ENCODE measurements at places on chromosomes 5 and 9.

DNA sequence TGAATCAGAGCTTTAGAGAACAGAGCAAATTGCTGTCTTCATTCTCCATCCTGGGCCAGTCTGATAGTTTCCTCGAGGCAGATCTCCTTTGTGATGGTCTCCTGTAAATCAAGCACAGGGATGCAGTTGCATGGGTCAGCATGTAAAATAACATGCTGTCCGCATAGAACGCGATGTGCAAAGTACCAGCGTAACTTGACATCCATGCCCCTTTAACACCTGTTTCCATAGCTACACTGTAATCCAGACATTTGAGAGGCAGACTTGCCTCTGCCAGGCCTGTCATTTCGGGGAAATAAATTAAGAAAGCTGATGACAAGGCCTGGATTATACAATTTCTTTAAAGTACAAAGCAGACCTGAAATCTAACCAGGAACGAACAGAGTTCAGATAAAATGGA, 413.5 kb downstream of the TLE4 start:
- no peak for DNase-seq

DNA sequence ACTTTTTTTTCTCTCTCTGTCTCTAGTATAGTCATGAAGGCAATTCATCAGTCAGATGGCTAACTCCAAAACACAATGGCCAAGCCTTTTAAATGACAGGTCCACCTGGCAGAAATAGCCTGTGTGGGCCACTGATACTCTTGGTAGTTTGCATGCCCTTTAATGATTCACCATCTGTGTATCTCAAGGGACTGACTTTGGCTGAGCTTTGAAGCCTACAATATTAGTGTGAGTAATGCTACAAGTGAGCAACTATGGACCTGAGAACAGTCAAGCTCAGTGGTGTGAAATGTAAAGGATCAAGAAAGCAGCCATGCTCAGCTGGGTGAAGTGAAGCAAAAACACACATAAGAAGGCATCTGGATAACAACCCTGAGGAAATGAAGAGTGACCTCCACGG, 506.9 kb downstream of the TLE1 start:
- no peak for DNase-seq

DNA sequence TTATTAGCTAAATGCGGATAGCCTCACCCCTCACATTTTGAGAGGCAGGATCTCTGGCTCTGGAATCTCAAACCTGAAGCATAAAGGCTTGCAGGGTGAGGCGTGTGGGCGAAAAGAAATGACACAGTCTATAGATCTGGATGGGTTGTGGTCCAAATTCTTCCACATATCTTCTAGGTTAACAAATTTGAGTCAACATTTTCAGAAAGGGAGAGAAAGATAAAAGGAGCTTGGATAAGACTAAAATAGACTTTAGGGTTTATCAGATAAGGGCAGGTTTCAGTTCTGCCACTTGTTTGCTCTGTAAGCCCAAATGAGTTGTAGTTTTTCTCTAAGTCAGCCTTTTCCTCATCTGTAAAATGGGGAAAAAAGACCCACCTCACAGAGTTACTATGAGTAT, 220.9 kb downstream of the TRIM32 start:
- DNase-seq = no peak

DNA sequence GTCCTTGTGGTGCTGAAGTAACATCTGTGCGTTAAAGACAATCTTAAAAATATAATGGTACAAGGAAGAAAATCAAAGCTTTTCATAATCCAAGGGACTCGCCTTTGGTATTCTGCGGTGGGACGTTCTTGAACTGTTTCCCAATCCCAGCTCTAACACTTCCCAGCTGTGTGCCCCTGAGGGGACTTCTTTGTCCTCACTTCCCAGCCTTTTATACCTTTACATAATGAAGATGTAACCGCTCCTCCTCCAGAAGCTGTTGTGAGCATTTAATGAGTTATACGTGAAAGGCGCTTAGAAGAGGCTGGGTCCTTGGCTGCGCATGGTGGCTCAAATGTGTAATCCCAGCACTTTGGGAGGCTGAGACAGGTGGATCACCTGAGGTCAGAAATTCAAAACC, 16.9 kb downstream of the STK10 start:
- DNase-seq = no peak

- DNase-seq = no peak
Measured at GRCh38 chr5:66840511-66841013, 244.4 kb downstream of the MAST4 start.

DNA sequence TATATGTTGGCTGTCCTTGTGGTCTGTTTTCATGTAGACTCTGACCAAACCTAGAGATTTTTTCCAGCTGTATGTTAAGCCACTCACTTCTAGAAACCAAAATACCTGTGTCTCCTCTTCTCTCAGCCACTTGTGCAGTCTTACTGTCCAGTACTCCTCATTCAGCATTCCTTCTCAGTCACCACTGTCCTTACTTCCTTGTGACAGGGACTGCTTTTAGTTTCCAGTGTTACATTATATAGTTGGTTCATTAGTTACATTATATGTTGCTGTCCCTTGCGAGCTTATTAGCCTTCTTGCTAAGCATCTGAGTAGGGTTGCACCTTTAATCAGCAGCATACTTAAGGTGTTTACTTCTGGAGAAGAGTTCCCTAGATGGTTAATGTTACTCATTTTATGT, 4.3 kb downstream of the ATP6V1G1 start:
- no peak for DNase-seq

DNA sequence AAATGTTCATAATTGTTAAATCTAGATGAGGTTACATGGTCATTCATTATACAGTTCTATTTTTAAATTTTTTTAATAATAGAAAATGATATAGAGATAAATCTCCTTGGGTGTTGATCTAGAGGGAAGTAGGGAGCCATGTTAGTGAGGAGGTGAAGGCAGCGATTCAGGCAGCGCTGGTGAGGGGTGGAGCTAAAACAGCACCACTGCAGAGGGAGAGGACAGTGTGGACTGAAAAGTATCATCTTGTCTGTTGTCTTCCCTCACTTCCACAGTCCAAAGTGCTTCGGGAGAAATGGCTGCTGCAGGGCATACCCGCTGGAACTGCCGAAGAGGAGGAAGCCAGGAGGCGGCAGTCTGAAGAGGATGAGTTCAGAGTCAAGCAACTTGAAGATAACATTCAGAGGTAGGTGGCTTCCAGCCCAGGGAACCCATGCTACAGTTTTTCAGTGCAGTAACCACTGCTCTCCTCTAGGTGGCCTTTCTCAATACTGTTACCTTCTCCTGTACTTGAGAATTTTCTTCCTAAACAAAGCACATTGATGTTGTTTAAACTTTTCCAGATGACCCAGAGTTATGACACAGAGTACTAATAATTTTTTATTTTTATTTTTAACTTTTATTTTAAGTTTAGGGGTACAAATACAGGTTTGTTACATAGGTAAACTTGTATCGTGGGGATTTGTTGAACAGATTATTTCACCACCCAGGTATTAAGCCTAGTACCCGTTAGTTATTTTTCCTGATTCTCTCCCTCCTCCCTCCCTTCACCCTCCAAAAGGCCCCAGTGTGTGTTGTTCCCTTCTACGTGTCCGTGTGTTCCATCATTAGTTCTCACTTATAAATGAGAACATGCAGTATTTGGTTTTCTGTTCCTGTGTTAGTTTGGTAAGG, 100.5 kb downstream of the PALM2AKAP2 start:
- DNase-seq = no peak

GRCh38 chr9:108245331-108245730, 610.5 kb downstream of the ACTL7B start:
- no peak for DNase-seq

DNA sequence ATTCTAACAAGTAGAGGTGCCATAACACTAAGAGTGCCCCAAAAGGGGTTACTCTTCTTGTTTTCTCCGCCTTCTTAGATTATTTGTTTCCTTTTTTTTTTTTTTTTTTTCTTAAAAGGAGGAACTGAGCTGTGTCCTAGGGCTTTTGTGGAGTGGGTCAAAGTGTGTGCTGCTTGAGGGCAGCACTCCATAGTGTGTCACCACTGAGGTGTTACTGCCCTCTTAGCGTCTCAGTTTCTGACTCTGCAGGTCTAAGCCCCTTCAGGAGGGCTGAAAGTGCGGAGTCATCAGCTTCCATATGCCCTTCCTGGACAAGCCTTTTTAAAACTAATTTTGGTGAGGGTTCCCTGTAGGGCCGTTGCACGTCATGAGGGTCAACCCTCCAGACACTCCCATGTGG, 12.6 kb upstream of the NANS start:
- no peak for DNase-seq

- peak; percentile 64 for DNase-seq
Measured at GRCh38 chr5:159965031-159965837, 43.7 kb upstream of the TTC1 start.

- DNase-seq = no peak
Measured at GRCh38 chr9:76525196-76525595, 66.2 kb downstream of the GCNT1 start.

DNA sequence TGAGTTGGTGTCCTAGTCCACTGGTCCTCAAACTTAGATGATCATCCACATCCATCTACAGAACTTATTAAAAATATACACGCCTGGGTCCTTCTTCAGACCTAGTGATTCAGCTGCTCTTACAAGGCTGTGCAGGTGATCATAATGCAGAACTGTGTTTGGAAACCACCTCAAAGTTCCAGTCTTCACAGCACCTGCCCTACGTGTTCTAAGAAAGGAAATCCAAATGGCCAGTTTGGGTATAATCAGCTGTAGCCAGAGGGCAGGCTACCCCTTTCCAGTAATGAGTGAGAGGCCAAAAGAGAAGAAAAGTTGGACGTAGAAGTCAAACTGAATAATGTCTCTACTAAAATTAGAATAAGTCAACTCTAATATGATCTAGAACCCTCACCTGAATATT, 15.4 kb downstream of the REEP5 start:
- DNase-seq = no peak

- no peak for DNase-seq
Measured at GRCh38 chr5:128426090-128426534, 111.9 kb downstream of the FBN2 start.

DNA sequence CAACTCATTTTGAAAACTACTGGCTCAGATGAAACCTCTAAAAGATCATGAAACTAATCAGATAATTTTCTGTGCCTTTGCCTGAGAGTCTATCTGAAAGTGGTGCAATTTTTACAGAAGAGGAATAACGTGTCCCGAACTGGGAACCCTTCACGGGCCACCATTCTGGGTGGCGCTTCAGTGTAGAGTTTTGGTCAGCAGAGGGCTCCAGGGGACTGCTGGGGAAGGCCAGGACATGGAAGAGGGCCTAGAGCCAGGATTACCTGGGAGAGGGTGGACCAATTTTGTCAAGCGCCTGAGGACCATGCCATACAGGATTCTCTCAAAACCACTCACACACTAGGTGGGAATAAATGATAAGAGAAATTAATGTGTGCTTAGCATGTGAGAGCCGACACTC, 49.7 kb upstream of the PLEKHG4B start:
- DNase-seq = no peak

DNA sequence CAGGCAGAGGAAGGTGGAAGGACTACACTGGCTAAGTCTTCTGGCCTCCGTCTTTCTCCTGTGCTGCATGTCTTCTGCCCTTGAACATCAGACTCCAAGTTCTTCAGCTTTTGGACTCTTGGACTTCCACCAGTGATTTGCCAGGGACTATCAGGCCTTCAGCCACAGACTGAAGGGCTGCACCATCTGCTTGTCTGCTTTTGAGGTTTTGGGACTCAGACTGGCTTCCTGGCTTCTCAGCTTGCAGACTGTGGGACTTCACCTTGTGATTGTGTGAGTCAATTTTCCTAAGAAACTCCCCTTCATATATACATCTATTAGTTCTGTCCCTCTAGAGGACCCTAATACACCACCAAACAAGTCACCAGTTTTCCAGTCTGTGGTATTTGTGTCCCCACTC, 9.7 kb upstream of the ANKDD1B start:
- DNase-seq = no peak

DNA sequence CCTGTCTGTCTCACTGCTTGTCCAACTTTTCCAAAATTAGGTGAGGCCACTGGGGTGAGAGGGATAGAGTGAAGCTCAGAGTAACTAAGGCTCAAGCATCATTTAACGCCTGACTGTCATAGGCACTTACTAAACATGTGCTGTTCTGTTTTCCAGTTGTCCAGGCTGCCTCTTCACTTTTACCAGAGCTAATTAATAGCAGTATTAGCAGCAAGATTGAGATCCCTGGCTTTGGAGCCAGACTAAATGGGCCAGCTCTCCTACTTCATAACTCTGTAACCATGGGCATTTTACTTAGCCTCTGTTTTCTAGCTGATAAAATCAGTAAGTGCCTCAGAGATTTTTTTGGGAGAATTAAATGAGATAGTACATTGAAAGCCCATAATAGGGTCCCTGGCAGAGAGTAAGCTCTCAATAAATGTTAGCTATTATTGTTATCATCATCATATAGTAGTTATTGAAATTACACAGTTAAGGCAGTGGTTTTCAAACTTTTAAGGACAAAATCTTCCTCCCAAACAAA, 146.2 kb upstream of the LHFPL2 start:
- DNase-seq = no peak

GRCh38 chr5:150487199-150488061, 20.5 kb upstream of the NDST1 start:
- DNase-seq = peak; percentile 62

GRCh38 chr5:60507687-60508086, 192.3 kb downstream of the DEPDC1B start:
- no peak for DNase-seq

GRCh38 chr9:128713941-128714573, 9.9 kb downstream of the ZDHHC12 start:
- no peak for DNase-seq

DNA sequence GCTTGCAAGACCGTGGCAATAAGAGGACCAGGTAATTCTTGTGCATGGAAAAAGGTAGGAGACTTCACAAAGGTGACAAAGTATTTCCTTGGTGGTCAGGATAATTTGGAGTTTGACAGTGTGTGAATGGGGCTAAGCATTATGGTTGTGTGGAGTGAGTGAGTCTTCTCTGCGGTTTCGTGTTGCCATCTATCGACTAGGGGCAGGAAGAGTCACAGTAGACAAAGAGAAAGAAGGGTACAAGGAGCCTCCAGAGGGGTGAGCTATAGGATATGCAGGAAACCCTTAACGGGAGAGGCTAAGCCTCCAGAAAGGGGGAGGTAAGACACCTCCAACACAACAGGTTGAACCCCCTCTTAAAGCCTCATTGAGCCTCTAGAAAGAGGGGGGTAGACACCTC, 64.0 kb upstream of the RANBP6 start:
- DNase-seq = no peak
